ENCODE measurements at places on chromosomes 3 and 15.

DNA sequence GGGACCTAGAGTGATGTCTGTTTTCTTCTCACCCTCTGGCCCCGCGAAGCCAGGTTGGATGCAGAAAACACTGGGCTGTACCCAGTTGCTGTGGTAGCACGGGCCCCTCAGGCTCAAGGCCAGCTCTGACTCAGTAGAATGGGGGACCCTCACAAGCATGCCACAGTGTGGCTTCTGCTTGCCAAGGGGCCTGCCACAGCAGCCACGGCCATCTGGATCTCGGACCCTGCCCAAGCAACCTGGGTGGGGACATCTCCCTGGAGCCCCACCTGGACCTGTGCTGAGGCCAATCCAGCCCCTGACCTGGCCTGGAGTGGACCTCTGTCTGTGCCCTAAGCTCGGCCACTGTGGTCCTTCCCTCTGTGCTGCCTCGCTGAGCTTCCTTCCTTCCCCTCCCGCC, 59.0 kb downstream of the MGLL start:
- no peak for DNase-seq

DNA sequence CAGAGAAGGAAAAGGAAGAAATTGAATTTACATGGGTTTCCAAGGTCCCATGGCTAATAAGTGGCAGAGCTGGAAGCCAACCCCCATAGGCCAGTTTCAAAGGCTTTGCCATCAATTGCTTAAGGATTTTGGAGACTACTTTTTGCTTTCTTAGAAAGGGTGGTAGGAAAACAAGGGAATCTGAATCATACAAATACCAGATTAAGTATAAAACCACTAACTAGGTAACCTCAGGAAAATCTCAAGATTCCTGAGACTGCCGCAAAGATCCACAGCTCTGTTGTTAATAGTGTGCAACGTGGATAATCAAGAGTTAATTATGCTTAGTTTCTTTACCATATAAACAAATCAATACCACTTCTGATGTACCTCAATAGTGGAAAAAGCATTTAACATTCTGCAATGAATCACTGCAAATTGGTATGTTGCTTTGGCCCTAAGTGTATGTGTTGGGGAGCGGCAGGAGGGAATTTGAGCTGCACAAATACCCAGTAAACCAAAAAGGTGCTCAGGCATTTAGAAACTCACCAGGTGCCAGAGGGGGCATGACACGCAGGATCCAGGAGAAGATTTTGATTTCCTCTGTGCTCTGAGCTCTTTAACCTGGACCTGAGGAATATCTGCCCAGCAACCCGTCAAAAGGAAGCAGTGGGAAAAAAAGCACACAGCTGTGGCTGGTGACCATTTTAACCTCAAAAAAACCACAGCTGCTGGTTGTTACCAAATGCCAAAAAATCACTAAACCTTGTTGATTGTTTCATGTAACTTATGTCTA, 22.0 kb downstream of the AADAC start:
- DNase-seq: no peak

- DNase-seq: no peak
Measured at GRCh38 chr3:71194785-71195184, 388.7 kb downstream of the FOXP1 start.

DNA sequence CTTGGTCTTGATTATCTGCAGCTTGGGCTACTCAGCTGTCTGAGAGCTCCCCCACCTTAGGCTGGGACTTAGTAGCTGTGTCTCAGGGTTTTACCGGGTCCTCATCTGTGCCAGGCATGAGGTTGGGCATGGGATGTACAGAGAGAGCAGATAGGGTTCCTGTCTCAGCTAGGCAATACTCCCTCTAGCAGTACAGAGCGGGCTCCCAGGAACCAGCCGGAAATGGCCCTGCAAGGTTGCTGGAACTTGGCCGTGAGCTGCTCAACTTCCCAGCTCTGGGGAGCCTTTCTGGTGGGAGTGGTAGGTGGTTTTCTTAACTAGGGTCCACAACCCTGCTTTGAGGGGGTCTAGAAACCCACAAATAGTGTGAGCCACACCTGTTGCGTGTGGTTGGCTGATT, 58.3 kb downstream of the ATP2B2 start:
- DNase-seq: no peak

DNA sequence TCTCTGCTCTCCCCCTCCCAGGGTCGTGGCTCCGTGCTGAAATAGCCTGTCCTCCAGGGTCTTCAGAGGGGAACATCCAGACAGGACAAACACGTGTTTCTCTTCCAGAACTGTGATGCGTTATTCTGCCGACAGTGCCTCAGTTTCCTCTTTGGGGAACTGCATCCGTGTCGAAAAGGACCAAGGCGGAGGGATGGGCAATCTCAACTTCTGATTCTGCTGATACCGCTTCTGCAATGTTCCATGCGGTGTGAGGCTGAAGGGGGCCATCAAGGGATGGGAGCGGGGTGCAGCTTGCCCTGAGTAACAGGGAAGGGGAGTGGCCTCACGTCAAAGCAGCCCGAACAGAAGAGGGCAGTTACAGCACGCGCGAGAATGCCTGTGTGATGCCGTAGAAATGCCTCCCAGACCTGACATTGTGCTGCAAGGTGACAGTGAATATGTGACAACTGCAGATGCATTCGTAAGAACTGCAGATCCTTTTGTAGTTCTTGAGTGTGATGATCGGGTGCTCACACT, 275.7 kb downstream of the SHQ1 start:
- DNase-seq: no peak

GRCh38 chr15:66927201-66928077, 138.0 kb upstream of the SMAD3 start:
- no peak for DNase-seq

DNA sequence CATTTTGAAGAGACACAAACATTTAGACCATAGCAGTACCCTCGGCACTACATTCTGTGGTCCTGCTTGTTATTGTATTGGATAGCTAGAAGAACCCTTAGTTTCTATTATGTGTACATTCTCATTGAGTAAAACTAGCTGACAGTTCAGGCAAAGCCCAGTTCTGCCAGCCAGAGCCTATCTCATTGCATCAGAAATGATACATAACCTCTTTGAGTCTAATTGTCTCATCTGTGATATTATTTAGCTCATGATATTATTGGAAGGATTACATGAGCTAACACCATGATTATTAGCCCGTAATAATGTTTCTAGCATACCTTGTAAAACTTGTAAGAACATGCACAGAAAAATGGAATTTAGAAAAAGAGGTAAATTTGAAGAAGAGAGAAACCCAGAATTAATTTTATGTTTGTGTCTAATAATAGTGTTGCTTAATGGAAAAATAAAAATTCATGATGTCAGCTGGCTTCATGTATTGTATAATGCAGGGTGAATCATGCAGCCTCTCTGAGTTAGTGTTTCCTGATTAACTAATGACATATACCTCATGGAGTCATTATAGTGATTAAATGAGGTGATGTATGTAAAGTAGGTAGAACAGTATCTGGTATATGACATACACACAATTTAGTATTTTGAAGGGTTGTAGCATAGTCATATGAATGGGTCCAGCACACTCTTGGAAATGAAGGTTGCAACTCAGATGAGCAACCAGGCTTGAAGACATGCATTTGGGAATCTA, 339.4 kb upstream of the GRM7 start:
- no peak for DNase-seq

DNA sequence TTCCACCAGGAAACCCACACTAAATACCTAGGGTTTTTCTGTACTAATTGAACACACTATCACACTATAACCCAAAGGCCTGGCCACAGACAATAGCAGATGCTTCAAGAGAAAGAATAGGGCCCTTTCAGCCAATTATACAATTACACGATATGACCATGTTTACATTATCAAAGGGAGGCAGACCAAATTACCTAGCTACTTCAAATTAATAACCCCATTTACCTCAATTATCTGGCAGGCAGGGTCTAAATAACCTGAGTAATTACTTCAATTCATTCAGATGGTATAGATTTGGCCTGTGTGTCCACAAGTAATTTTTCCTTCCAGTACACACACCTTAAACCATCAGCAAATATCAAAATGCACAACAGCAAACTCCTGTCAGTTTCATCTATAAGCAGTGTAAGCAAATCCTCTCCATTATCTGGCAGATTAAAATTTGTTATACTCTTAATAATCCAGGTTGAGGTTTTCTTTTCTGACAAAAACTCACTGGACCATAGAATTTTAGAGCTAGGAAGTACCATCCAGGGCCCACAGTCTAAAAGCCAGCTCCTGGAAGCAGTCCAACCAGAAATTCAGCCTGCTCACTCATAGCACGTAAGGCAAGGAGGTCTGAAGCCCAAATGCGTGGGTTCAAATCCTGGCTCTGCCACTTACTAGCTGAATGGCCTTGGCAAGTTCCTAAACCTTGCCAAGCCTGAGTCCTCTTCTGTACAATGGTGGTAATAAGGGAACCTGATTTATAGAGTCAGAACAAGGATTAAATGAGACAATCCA, 51.8 kb downstream of the RFTN1 start:
- no peak for DNase-seq
